ENCODE measurements at places on chromosomes 2 and 18. TPM values are rescaled to one million over a fixed set of nuclear protein-coding genes. Genes with fewer than 3 reads are reported as not detected.

DNA sequence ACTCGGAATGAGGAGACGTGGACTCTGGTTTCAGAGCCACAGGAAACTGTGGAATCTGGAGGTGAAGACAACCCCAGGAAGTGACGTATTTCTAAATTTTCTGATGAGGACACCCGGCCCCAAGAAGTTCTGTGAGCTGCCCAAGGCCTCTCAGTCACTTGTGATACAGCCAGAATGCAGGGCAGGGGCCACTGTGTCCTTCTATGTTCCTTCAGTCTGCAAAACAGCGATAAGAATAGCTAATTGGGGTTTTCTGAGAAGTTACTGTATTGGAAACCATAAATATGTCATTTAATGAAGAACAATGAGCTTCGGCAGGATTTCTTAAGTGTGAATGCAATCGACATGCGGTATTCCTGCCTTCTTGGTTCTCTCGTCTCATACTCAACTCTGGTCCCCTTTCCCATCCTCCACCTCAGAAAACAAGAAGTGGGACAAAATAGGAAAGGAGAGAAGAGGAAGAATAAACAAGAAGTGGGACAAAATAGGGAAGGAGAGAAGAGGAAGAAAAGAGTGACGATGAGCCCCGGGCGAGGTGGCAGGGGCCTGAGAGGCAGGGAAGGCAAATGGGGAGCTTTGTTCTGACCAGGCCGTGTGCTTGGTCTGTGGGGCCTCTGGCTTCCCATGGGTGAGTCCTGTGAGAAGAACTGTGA, 282.0 kb upstream of the REV1 start:
- no peak overlapping the region for H3K4me3 ChIP-seq
- H3K36me3 ChIP-seq, result no peaks in the 10 kb centered on the region
- no peak overlapping the region for H3K27ac ChIP-seq
- H3K4me1 ChIP-seq, result no peaks in the 10 kb centered on the region
- no peak for DNase-seq
- H3K27me3 ChIP-seq, result no peaks in the 10 kb centered on the region

GRCh38 chr2:152506843-152507242, 171.9 kb downstream of the FMNL2 start:
- no peak overlapping the region for H3K27ac ChIP-seq
- H3K4me1 ChIP-seq, result no peaks in the 10 kb centered on the region
- no peak overlapping the region for H3K4me3 ChIP-seq
- no peaks in the 10 kb centered on the region for H3K27me3 ChIP-seq
- DNase-seq, result no peak

- DNase-seq, result no peak
- H3K4me3 ChIP-seq, result no peak overlapping the region
- H3K4me1 ChIP-seq, result no peaks in the 10 kb centered on the region
These were observed 155.4 kb downstream of the ARL4C start for GRCh38 chr2:234341306-234341985.

- no peaks in the 10 kb centered on the region for H3K27me3 ChIP-seq
- H3K4me1 ChIP-seq, result no peaks in the 10 kb centered on the region
- H3K4me3 ChIP-seq, result no peak overlapping the region
- H3K27ac ChIP-seq, result no peak overlapping the region
- H3K36me3 ChIP-seq, result no peaks in the 10 kb centered on the region
- no peak for DNase-seq
These were observed 139.7 kb downstream of the ATP9B start for GRCh38 chr18:79208906-79209305.

DNA sequence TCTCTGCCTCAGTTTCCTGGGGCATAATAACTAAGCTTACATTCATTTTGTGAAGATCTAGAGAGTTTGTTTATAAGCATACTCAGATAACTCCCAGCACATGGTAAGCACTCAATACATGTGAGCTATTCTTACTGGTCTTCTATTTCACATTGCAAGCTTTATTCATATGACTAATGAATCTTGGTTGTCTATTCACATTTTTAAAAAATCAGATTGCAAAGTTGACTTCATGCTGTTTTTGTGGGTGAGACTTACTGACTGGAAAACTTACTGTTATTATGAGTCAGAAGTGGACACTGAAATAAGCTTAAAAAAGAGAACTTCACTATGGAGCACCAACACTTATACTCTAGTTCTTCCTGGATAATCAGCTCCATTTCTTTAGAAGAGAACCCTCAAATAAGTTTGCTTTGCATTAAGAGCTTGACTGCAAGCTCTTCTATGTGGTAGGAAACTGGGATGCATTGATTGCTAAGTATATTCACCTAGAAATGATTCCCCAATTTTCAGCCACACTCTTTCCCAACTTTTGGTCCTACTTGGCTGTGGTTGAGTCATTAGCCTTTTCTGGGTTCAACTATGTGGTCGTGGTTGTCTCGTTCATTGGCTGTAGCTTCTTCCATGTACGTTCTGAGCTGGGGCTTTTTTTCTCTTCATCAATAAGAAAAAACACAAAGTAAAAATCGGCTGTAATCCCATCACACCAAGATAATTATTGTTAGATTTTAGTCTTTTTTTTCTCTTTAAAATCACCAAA, 29.5 kb upstream of the RBMS1 start:
- no peaks in the 10 kb centered on the region for H3K36me3 ChIP-seq
- no peak overlapping the region for H3K4me3 ChIP-seq
- H3K27ac ChIP-seq, result no peak overlapping the region
- DNase-seq, result no peak
- H3K27me3 ChIP-seq, result no peaks in the 10 kb centered on the region
- no peaks in the 10 kb centered on the region for H3K4me1 ChIP-seq

The PPP1R1C gene
- total RNA-seq, result 5.3 TPM

Measured in H1 (cell line).